ENCODE measurements at places on chromosomes 1 and 21. TPM values are rescaled to one million over a fixed set of nuclear protein-coding genes. Genes with fewer than 3 reads are reported as not detected.

The ANXA9 gene
- total RNA-seq: not detected

The LMOD1 gene
- total RNA-seq: 0.20 TPM

The S100A8 gene
- not detected for total RNA-seq

The TP73 gene
- 13.0 TPM for total RNA-seq

The PLXNA2 gene
- 66.0 TPM for total RNA-seq

The MFAP2 gene
- 2.1 TPM for total RNA-seq

The ATP1A2 gene
- not detected for total RNA-seq

The MCOLN2 gene
- total RNA-seq: not detected

The PADI1 gene
- total RNA-seq: not detected

The AADACL3 gene
- total RNA-seq: not detected

The C1orf56 gene
- total RNA-seq: 1.8 TPM

The VANGL2 gene
- total RNA-seq: 79.4 TPM

The RNF186 gene
- not detected for total RNA-seq

The PINK1 gene
- 32.0 TPM for total RNA-seq

The HSD3B1 gene
- total RNA-seq: not detected

The KCNH1 gene
- 7.8 TPM for total RNA-seq

The SNAPIN gene
- total RNA-seq: 30.8 TPM

The FAAP20 gene
- 111 TPM for total RNA-seq

The LCE1C gene
- total RNA-seq: not detected

The CD34 gene
- 0.20 TPM for total RNA-seq

The RASSF5 gene
- 2.7 TPM for total RNA-seq

The ELF3 gene
- total RNA-seq: 0.96 TPM

DNA sequence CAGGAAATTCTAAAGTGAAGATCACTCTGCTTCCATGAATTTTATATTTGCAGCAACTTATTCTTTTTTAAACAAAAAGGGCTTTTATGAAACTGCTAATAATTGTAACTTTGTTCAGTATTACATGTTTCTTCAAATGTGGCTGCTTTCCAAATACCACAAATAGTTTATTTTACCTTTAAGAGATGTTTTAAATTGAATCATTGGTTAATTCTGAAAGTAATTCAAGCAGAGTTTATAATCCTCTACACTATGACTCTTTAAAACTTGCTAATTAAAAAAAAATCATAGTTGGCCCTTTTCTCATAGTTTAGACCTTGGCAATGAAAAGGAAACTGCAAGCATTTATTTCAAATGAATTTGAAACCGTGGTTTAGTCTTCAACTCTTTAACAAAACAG lies 59.6 kb downstream of the SDCCAG8 start:
- peaks cover 24% of the 10 kb centered on the region for H3K4me1 ChIP-seq
- no peak overlapping the region for H3K4me3 ChIP-seq
- H3K27ac ChIP-seq: peak overlapping the region; percentile 87
- DNase-seq: no peak
- no peaks in the 10 kb centered on the region for H3K36me3 ChIP-seq

DNA sequence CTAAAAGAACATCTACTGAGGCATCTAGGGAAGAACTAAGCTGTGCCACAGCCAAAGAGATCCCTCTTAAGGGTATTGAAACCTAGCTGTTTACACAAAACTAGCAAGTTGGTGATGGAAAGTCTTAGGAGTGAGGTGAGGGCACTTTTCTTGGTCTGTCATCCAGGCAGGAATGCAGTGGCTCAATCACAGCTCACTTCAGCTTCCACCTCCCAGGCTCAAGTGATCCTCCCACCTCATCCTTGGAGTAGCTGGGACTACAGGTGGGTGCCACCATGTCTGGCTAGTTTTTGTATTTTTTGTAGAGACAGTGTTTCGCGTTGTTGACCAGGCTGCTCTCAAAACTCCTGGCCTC lies 2.4 kb downstream of the PLEKHO1 start:
- H3K27ac ChIP-seq: peak overlapping the region; percentile 98
- peaks cover 23% of the 10 kb centered on the region for H3K4me1 ChIP-seq
- peaks cover 13% of the 10 kb centered on the region for H3K27me3 ChIP-seq
- H3K36me3 ChIP-seq: peaks cover 15% of the 10 kb centered on the region

- H3K27ac ChIP-seq: no peak overlapping the region
- no peaks in the 10 kb centered on the region for H3K4me1 ChIP-seq
- no peaks in the 10 kb centered on the region for H3K27me3 ChIP-seq
- DNase-seq: no peak
- no peak overlapping the region for H3K4me3 ChIP-seq
- no peaks in the 10 kb centered on the region for H3K36me3 ChIP-seq
Observed at GRCh38 chr1:185600641-185601040, 133.6 kb upstream of the HMCN1 start.

- DNase-seq: peak; percentile 14
- H3K4me1 ChIP-seq: peaks cover 21% of the 10 kb centered on the region
- H3K36me3 ChIP-seq: no peaks in the 10 kb centered on the region
Observed at GRCh38 chr1:907611-908451, 15.9 kb upstream of the SAMD11 start.

DNA sequence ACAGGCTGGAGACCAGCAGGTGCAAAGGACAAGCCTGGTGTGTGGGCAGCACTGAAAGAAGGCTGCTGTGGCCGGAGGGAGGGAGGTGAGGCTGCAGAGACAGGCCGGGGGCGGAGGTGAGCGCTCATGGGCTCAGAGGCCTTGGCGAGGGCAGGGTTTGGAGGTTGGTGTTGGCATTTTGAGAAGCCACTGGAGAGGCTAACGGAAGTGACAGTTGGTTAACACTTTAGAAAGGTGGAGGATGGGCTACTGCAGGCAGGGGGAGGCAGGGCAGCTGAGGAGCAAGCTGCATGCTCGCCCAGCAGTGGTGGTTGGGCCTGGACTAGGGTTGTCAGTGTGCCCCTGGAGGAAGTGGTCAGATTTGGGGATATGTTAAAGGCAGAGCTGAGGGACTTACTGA lies 37.5 kb downstream of the QSOX1 start:
- peaks cover 29% of the 10 kb centered on the region for H3K36me3 ChIP-seq
- peaks cover 43% of the 10 kb centered on the region for H3K4me1 ChIP-seq
- peaks cover 28% of the 10 kb centered on the region for H3K27me3 ChIP-seq

GRCh38 chr21:34889676-34890469 lies 159.2 kb downstream of the RUNX1 start:
- peaks cover 14% of the 10 kb centered on the region for H3K27me3 ChIP-seq
- no peak overlapping the region for H3K4me3 ChIP-seq

GRCh38 chr1:201914456-201915235 lies 25.9 kb downstream of the SHISA4 start:
- H3K4me1 ChIP-seq: peaks cover 13% of the 10 kb centered on the region
- peaks cover 12% of the 10 kb centered on the region for H3K27me3 ChIP-seq
- no peak for DNase-seq
- H3K27ac ChIP-seq: peak overlapping the region; percentile 9
- H3K36me3 ChIP-seq: peaks cover 4% of the 10 kb centered on the region
- H3K4me3 ChIP-seq: no peak overlapping the region

DNA sequence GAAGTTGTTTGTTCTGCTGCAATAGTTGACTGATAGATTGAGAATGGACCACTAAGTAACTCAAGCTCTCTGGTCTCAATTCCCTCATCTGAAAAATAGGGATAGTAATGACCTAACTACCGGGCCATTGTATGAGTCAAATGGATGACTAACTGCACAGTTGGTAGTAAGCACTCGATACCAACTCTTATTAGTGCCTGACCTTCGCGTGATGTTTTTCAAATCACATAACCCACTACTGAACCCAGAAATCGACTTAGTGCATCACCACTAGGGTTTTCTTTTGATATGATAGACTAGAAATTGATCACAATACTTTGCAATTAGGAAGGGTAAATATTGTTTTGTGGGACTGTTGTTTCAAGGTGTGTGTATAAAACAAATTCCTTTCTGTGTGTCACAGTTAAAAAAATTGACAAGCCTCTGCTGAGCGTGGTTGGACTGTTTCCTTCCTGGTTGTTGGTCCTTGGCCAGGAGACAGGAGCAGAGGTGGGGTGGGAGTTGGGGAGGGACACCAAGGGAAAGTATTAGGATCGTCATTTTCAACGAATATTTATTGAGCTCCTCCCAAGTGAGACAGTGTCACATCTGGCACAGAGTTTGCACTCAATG lies 54.0 kb upstream of the LRP8 start:
- H3K4me1 ChIP-seq: peaks cover 20% of the 10 kb centered on the region
- no peak for DNase-seq

- no peaks in the 10 kb centered on the region for H3K36me3 ChIP-seq
- peaks cover 3% of the 10 kb centered on the region for H3K4me1 ChIP-seq
- no peaks in the 10 kb centered on the region for H3K27me3 ChIP-seq
Observed at GRCh38 chr1:192557841-192558595, 17.6 kb upstream of the RGS1 start.

GRCh38 chr1:168706391-168706992 lies 22.5 kb downstream of the DPT start:
- H3K4me1 ChIP-seq: no peaks in the 10 kb centered on the region
- H3K4me3 ChIP-seq: no peak overlapping the region
- no peak overlapping the region for H3K27ac ChIP-seq
- H3K27me3 ChIP-seq: peaks cover 4% of the 10 kb centered on the region

GRCh38 chr1:94821636-94822305 lies 1.6 kb downstream of the SLC44A3 start:
- H3K27ac ChIP-seq: peak overlapping the region; percentile 97
- H3K27me3 ChIP-seq: peaks cover 23% of the 10 kb centered on the region
- peak; percentile 43 for DNase-seq
- no peaks in the 10 kb centered on the region for H3K36me3 ChIP-seq

GRCh38 chr1:25700626-25701025 lies 84.0 kb downstream of the MAN1C1 start:
- peak; percentile 73 for DNase-seq
- peak overlapping the region; percentile 34 for H3K4me3 ChIP-seq
- no peaks in the 10 kb centered on the region for H3K36me3 ChIP-seq
- H3K27ac ChIP-seq: peak overlapping the region; percentile 76
- H3K27me3 ChIP-seq: peaks cover 6% of the 10 kb centered on the region

DNA sequence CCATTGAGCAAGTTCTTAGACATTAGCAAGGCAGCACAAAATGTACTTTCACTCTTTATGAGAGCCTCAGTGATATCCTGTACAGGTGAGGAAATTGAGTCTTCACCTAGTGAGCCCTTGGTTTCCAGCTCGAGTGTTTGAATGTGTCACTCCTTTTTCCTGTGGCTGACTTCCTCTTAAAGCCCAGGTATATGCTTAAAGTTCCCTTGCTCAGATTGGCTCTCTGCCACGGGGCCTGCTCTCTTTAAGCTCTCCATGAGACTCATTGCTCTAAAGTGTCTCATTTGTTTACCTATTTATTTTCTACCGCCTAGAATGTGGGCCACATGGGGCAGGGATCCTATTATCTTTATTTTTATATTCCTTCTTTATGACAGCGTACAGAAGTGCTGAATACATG lies 324.9 kb downstream of the SIPA1L2 start:
- DNase-seq: no peak
- peaks cover 3% of the 10 kb centered on the region for H3K36me3 ChIP-seq
- H3K27me3 ChIP-seq: no peaks in the 10 kb centered on the region
- no peak overlapping the region for H3K4me3 ChIP-seq

- peak; percentile 57 for DNase-seq
- H3K27ac ChIP-seq: no peak overlapping the region
- H3K4me3 ChIP-seq: no peak overlapping the region
- H3K4me1 ChIP-seq: no peaks in the 10 kb centered on the region
Observed at GRCh38 chr1:58155418-58156123, 391.0 kb downstream of the OMA1 start.

- H3K27me3 ChIP-seq: no peaks in the 10 kb centered on the region
- no peaks in the 10 kb centered on the region for H3K4me1 ChIP-seq
- no peak overlapping the region for H3K27ac ChIP-seq
- no peaks in the 10 kb centered on the region for H3K36me3 ChIP-seq
- H3K4me3 ChIP-seq: no peak overlapping the region
Observed at GRCh38 chr1:223556414-223557129, 108.9 kb downstream of the CAPN8 start.

DNA sequence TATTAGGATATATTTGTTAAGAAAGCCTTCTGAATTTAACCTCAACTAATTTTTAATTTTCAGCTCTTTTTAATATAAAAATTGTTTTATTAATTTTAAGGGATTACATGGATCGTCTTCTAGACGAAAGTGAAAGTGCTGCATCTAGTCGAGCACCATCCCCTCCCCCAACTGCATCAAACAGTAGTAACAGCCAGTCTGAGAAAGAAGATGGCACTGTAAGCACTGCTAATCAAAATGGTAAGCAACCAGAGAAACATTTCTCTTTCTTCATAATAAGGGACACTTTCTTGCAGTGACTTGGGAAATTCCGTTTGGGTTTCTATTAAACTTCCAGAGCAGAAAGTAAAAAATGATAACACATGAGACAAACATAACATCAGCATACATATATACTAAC lies 56.9 kb downstream of the MIER1 start:
- H3K27ac ChIP-seq: no peak overlapping the region
- H3K27me3 ChIP-seq: no peaks in the 10 kb centered on the region

DNA sequence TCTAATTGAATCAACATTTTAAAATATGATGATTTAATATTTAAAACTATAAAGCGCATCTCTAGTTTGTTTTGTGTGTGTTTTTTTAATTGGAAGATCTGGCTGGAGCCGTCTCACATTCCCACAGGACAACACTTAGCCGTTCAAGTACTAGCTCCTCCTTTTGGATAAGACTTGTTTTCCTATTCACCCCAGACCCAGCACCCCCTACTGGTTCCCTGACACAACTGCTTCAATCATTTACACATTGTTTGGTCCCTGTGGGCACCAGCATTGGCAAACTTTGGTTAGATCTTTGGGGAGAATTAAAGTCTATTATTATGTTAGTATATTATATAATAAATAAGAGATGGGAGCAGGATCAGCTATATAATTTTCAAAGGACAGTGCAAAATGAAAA lies 34.5 kb downstream of the TYW3 start:
- H3K4me3 ChIP-seq: no peak overlapping the region
- H3K27ac ChIP-seq: no peak overlapping the region
- no peaks in the 10 kb centered on the region for H3K4me1 ChIP-seq
- no peak for DNase-seq
- no peaks in the 10 kb centered on the region for H3K27me3 ChIP-seq

DNA sequence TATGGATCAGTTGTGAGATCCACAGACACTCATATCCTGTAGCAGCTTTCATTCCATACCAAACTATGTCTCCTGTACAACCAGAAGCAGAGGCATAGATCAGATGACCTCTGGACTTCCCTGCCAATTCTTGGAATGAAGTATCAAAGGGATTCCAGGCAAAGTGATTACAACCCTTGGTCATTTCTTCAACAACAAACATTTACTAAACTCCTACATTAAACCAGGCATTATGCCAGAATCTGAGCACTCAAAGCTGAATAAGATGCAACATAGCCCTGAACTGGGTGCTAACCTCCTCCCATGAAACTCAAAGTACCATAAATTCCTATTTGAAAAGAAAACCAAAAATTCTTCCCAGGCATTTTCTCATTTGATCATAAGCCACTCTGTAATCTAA lies 121.2 kb upstream of the SGIP1 start:
- no peak overlapping the region for H3K4me3 ChIP-seq
- H3K27me3 ChIP-seq: peaks cover 1% of the 10 kb centered on the region
- H3K27ac ChIP-seq: no peak overlapping the region
- peaks cover 6% of the 10 kb centered on the region for H3K36me3 ChIP-seq
- no peaks in the 10 kb centered on the region for H3K4me1 ChIP-seq
- DNase-seq: no peak

Measured in glutamatergic neuron (in vitro differentiated cells).